NCI-H2227 treated with DMSO at 0.1 percent for 48 hours (cell line): ENCODE measurements at places on chromosomes 6 and 20.

- no peak for DNase-seq
These were observed 17.9 kb downstream of the RRBP1 start for GRCh38 chr20:17664025-17664633.

GRCh38 chr6:39079197-39080125 is 30.9 kb downstream of the GLP1R start:
- DNase-seq, result no peak

GRCh38 chr20:58568483-58569240 is 53.5 kb upstream of the APCDD1L start:
- no peak for DNase-seq

- no peak for DNase-seq
These were observed 144.1 kb upstream of the PTCHD4 start for GRCh38 chr6:48255094-48255493.

- no peak for DNase-seq
These were observed 21.7 kb upstream of the TAGAP start for GRCh38 chr6:159066483-159066882.
